ENCODE measurements at places on chromosomes 7 and 10.

DNA sequence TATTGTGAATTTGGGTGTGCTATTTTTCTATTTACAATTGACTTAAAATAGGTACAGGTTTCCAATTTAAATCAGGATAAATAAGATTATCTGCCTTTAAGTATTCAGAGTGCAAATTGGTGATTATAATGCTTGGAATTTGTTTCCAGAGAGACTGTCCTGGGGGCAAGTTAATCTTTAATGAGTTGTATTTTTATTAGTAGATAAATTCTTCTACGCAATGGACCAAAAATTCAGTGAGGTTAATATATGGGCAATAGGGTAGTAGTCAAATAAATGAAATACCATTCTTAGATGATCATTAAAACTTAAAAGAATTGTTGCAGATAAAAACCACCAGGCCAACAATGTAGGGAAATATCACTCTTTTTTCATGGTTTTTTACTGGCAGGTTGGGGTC is 3.4 kb downstream of the BICC1 start:
- no peak for DNase-seq

- no peak for DNase-seq
Measured at GRCh38 chr10:100568912-100569311, 33.2 kb downstream of the HIF1AN start.

DNA sequence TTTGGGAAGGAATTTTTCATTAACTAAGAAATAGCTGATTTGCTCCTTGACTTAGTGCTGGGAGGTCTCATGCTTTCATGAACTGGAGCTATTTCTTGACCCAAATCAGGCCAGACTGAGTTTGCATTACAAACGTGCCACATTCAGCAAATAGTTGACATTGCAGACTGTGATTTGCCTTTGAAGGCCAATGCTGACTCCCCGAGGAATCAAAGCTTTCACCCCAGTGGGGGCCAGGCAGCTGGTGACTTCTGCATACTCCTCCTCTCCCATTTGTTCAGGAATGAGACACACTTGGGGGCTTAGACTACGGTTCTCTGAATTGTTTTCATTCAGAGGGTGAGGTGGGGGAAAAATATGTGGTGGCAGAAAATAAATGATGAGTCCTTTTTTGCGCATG is 111.0 kb upstream of the JAZF1 start:
- DNase-seq, result no peak

- no peak for DNase-seq
Measured at GRCh38 chr10:5945561-5946418, 31.6 kb downstream of the IL15RA start.
